NCI-H1436 treated with DMSO at 0.1 percent for 48 hours (cell line): ENCODE measurements at places on chromosomes 16 and 17.

DNA sequence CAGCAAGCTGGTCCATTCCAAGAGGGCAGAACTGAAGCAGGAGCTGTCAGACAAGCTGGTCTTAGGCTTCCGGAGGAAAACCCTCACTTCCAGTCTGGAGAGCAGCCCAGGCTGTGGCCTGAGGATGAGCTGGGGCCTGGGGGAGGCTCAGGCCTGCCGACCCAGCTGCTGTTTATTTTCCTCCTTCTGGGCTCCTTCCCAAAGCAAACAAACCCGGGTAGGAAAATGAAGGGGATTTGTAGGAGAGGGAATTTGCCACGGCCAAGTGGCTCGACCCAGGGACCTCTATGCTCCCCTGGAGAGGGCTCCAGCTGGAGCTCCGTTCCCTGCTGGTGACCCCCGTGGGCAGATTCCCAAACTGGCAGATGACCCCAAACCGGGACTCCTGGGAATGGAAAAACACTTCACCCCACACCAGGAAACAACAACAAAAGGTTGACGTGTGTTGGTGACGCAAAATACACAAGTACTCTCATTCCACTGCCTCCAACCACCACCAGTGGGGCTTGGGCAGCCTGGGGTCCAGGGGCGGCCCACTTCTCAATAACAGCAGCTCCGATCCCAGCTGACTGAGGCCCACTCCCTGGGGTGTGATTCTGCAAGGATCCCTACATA, 8.8 kb downstream of the JUP start:
- no peak for DNase-seq

GRCh38 chr17:74578979-74579378, 11.7 kb upstream of the CD300H start:
- DNase-seq = no peak

DNA sequence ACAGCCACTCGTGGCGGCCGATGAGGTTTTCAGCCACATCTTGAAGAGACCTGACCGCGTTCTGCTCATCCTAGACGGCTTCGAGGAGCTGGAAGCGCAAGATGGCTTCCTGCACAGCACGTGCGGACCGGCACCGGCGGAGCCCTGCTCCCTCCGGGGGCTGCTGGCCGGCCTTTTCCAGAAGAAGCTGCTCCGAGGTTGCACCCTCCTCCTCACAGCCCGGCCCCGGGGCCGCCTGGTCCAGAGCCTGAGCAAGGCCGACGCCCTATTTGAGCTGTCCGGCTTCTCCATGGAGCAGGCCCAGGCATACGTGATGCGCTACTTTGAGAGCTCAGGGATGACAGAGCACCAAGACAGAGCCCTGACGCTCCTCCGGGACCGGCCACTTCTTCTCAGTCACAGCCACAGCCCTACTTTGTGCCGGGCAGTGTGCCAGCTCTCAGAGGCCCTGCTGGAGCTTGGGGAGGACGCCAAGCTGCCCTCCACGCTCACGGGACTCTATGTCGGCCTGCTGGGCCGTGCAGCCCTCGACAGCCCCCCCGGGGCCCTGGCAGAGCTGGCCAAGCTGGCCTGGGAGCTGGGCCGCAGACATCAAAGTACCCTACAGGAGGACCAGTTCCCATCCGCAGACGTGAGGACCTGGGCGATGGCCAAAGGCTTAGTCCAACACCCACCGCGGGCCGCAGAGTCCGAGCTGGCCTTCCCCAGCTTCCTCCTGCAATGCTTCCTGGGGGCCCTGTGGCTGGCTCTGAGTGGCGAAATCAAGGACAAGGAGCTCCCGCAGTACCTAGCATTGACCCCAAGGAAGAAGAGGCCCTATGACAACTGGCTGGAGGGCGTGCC, 30.1 kb downstream of the CIITA start:
- DNase-seq = no peak

- no peak for DNase-seq
These were observed 4.1 kb downstream of the KRT25 start for GRCh38 chr17:40751065-40751464.

DNA sequence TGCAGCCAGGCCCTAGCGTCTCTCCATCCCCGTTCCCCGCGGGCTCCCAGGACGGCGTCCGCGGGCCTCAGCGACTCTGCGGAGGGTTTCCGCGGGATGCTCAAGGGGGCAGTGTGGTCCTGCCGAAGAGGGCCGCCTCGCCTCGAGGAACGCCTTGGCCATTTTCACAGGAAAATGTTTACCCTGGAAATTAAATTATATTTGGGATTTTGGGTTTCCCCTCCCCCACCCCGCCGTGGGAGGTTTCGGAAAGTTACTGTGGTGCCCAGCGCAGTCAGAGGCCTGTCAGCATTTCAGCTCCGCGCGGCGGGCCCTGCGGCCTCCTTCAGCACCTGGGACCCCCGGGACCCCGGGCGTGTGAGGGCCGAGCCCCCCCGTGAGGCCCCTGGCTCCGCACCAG, 94.5 kb downstream of the PCTP start:
- DNase-seq = no peak

DNA sequence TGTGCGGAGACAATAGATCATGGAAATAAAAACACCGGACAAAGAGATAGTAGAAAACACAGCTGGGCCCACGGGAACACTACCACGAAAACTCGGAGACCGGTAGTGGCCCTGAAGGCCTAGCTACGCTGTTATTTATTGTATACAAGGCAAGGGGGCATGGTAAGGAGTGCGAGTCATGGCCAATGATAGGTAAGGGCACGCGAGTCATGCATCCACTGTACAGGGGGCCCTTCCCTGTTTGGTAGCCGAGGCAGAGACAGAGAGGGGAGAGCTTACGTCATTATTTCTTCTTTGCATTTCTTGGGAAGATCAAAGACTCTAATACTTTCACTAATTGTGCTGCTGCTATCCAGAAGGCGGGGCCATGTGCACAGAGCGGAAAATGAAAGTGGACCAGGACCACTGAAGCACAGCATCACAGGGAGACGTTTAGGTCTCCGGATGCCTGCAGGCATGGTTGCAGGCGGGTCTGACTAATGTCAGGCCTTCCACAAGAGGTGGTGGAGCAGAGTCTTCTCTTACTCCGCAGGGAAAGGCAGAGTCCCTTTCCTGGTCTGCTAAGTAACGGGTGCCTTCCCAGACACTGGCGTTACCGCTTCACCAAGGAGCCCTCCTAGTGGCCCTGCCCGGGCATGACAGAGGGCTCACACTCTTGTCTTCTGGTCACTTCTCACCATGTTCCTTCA, 74.4 kb upstream of the ARL4D start:
- DNase-seq = no peak

- DNase-seq = no peak
These were observed at the start of gene BCAR1 for GRCh38 chr16:75251280-75252048. BCAR1 (minus strand) TSS chr16:75251624; CDS start chr16:75251482, 142 bp downstream.

DNA sequence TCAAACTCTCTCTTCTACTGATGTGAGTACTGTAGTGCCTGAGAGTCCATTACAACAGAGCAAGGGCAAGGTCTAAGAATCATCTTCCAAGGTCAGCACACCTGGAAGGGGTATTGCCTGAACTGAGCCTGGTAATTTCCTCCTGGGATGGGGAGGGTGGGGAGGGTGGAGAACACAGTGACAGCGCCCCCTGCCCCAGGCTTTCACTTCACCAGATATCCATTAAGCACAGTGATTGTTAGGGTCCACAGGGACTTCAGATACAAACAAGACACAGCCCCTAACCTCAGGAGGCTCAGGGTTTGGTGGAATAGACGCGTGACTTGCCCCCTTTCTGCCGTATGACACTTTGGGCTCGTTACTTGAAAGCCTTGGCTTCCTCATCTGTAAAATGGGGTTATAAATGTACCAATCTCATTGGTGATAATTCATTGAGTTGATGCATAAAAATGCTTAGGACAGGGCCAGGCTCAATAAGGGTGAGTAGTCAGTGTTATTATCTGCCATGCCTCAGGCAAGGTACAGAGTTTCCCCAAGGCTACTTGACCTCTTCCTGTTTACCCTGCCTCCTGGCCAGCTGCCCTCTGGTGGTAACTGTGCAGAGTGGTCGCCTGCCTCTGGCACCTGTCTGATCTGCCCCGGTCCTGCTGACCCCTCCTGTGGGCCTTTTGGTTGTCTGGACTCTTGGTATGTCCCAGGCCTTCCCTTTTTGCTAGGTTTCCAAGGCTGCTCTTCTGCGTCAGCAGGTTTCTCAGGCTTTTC, 13.1 kb upstream of the BRD7 start:
- no peak for DNase-seq

- no peak for DNase-seq
These were observed 2.3 kb downstream of the MAP3K3 start for GRCh38 chr17:63624531-63624880.

- no peak for DNase-seq
These were observed 29.7 kb upstream of the NSRP1 start for GRCh38 chr17:30086896-30087295.

DNA sequence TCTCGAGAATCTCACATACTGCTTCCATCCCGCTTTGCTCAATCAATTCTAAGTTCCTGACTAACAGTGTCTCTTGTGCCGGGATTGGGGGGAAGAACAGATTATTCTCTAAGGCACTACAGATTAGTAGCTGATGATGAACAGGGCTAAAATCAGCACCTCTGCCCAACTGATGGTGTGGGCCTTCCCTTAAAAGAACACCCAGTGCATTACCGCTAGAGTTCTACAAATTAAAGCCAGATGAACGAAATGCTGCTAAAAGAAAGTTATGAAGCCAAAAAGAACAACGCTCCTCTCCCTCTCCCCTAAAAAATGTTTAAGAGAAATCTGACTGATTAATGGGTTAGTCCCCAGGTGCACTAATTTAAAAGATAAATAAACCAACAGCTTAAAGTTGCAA, 4.4 kb downstream of the CDC27 start:
- no peak for DNase-seq

- DNase-seq = no peak
These were observed 715.1 kb downstream of the CDH11 start for GRCh38 chr16:64406770-64407181.

GRCh38 chr17:49994085-49995054, 654 bp downstream of the DLX3 start:
- DNase-seq = no peak

DNA sequence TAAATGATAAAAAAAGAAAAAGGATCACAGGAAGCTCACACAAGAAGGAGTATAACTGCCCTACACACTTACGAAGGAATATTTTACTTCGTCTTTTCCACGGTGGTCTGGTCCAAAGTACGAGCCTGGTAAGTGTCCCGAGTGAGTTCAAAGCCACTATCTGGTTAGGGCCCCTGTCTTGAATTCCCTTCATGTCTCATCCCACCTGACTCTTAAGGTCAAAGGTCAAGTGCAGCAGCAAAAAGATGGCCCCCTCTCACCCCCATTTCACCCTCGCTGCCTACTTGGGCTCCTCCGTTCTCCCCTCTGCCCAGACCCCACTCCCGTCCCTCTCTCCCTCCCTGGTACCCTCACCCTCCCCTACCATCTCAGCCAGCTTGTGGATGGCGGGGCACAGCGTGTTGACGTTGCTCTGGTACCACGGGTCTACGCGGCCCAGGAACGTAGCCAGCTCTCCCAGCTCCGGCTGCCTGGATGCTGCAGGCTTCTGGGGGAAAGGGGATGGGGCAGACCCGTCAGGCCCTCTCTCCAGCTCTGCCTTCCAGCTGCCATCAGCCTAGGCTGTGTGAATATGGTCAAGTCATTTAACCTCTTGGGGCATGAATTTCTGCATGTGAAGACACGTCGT, 27.8 kb upstream of the MFSD6L start:
- no peak for DNase-seq

GRCh38 chr16:1959269-1960039, at the start of gene NDUFB10:
NDUFB10 (plus strand) TSS chr16:1959538; CDS start chr16:1959625, 87 bp downstream.
- peak; percentile 56 for DNase-seq

GRCh38 chr17:17032131-17032692, 10.0 kb upstream of the MPRIP start:
- no peak for DNase-seq

DNA sequence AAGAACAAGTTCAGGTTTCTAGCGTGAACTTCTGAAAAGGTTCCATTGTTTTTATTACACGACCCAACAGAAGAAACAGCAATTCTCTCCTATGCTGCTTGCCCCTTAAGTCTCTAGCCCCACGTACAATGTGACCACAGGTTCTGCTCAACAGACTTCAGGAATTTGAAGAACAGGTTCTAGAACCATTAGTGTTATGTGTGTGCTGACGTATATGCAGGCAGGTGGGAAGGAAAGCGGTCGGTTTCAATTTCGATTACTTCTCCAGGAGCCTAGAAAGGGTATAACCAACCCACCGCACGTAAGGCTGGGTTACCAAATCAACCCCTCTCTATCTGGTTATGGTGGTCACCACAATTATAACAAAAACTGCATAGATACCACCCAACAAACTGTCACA, 39.4 kb downstream of the XPO6 start:
- no peak for DNase-seq

DNA sequence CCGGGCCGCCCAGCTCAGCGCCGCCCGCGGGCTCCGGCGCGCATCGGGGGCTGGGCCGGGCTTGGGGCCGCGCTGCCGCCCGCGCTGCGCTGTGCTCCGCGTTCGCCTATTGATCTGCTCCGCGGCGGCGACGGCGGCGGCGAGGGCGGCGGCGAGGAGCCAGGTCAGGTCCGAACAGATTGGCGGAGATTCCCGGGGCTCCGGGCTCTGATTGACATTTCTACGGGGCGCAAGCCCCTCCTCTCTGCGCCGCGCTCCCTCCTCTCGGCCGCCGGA, 559 bp downstream of the IRX3 start:
- DNase-seq = no peak

- DNase-seq = no peak
These were observed 91.0 kb upstream of the CBX4 start for GRCh38 chr17:79930062-79930876.

GRCh38 chr16:73199214-73199613, 151.3 kb upstream of the ZFHX3 start:
- no peak for DNase-seq

- DNase-seq = no peak
These were observed 49.9 kb downstream of the BAIAP2 start for GRCh38 chr17:81084680-81085419.

GRCh38 chr17:1087381-1088241, 90.7 kb downstream of the TIMM22 start:
- peak; percentile 64 for DNase-seq

DNA sequence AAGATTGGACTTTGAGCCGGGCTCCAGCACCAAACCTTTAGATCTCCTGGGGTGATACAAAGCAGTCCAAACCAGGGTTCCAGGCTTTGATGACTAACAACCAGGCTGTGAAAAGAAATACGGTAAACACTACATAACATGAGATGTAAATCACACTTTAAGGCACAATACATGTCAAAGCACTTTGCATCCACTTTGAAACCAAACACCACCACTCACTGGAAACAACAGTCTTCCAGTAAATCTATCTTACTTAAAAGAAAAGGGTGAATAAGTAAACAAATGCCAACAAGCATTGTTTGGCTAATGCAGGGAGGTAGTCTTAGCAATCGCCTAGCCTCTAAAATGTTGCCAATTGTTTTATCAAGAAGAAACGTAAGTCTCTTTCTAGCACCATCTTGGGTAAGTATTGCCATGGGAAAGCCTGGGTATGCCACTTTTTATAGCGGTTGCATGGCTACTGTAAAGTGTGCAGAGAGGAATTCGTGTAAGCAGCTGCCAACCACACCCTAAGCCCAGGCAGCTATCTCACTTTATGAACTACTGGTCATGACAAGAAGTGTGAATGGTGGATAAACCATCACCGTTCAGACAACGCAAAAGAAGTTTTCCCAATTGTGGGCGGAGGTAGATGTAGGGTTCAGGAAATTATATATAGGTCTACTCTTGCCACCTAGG, 267.4 kb upstream of the PSMD7 start:
- peak; percentile 22 for DNase-seq

- no peak for DNase-seq
These were observed 614.6 kb upstream of the CDH5 start for GRCh38 chr16:65751622-65752521.

GRCh38 chr17:68759343-68760140, 158.4 kb upstream of the FAM20A start:
- DNase-seq = peak; percentile 72
